ENCODE measurements at places on chromosomes 2 and 18. TPM values are rescaled to one million over a fixed set of nuclear protein-coding genes. Genes with fewer than 3 reads are reported as not detected.
A peak's percentile ranks its signal among the peaks of the same experiment; 100 is the strongest.

GRCh38 chr2:143297182-143297581 lies 168.0 kb downstream of the ARHGAP15 start:
- no peak for DNase-seq

DNA sequence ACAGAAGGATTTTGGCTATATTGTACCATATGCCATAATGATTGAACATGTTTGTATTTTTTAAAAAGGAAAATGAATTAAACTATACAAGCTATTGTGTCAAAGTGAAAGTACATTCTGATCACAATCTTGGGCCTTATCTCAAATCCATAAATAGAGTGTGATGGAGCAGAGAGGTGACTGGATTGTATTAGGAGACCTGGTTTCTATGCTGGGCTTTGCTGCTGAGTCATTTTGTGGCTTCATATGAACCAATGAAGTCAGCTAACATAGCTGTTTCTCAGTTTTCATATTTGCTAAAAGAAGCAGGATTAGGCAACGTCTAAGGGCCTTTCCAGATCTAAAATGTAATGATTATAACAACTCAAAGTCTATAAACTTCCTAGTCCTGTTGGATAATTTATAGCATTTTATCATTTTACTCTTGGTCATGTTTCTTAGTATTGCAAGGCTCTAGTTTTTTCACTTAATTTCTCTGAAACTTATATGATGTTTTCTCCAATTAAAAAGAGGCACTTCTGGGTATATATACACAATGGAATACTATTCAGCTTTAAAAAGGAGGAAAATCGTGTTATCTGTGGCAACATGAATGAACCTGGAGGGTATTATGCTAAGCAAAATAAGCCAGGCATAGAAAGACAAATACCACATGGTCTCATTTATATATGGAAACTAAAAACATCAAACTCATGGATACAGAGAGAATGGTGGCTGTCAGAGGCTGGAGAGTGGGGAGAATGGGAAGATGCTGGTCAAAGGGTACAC lies 112.3 kb downstream of the MEP1B start:
- peak; percentile 66 for DNase-seq

Gene PUS10
- total RNA-seq, result 4.2 TPM

DNA sequence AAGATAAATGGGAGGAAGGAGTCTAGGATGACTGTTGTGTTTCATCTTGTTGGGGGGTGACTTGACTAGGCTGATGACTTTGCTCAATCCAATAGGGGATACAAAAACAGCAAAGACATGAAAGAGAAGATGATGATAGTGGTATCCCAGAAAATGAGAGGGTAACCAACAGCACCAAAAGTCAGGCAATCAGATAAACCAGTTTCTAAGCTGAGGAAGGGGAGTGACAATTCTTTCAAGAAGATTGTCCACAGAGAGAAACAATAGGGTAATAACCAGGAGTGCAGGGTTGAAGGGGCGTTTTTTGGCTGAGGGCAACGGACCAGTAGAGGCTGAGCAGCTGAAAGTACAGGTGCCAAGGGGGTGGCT lies 7.7 kb upstream of the KCMF1 start:
- no peak for DNase-seq

GRCh38 chr18:59029663-59030429 lies 109.8 kb upstream of the SEC11C start:
- DNase-seq, result no peak

DNA sequence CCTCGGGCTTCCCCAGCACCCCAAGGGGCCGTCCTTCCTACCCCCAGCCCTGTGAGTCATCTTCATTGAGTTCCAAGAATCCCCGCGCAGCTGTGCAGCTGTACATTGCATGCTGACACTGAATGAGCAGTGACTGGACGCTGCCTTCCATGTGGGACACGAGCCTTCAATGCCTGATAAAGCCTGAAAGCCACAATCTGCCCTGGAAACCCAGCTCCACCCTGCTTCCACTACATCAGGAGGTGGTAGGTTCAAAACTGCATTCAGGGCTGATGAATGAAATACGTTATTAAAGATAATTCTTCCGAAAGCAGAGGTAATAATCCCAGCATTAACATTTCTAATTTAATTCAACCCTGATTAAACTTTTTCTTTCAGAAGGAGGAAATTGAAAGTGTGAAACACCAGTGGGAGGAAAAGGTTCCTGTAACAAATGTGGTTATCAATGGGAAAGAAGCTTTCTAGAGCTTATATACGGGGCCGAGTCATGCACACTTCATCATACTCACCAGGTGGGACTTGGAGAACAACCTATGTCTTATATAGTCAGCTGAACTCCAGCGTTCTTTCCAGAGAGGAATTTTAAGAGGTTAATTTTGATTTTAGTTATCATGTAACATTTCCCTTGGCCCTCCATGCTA lies 360.1 kb downstream of the LPIN1 start:
- DNase-seq, result peak; percentile 97
